Muscle of leg (tissue), 16 donors: ENCODE measurements at places on chromosomes 16 and 17. TPM values are rescaled to one million over a fixed set of nuclear protein-coding genes. Genes with fewer than 3 reads are reported as not detected.

Gene CDH5
- polyA plus RNA-seq, result 95.4 TPM

Gene MLX
- polyA plus RNA-seq, result 34.9 TPM

Gene CTRB1
- 0.41 TPM for polyA plus RNA-seq

Gene CCR7
- 0.31 TPM for polyA plus RNA-seq

Gene GDPD3
- 7.1 TPM for polyA plus RNA-seq

Gene ZFP90
- polyA plus RNA-seq, result 16.5 TPM

Gene HP
- polyA plus RNA-seq, result 0.59 TPM

Gene AOC2
- polyA plus RNA-seq, result 0.83 TPM

Gene CDRT15
- polyA plus RNA-seq, result 0.35 TPM

Gene GLP2R
- not detected for polyA plus RNA-seq

Gene TBC1D28
- polyA plus RNA-seq, result not detected

Gene PLA2G15
- 27.4 TPM for polyA plus RNA-seq

Gene OTOA
- 0.05 TPM for polyA plus RNA-seq

Gene MYO15A
- polyA plus RNA-seq, result 1.7 TPM

Gene PLEKHG4
- 12.8 TPM for polyA plus RNA-seq

Gene ZG16
- 0.05 TPM for polyA plus RNA-seq

Gene SLC12A3
- not detected for polyA plus RNA-seq

Gene SPATA32
- not detected for polyA plus RNA-seq

Gene TP53TG3D
- 0.20 TPM for polyA plus RNA-seq

Gene ZNF319
- 5.4 TPM for polyA plus RNA-seq

Gene MRPL58
- polyA plus RNA-seq, result 17.6 TPM
